ENCODE measurements at places on chromosomes 6 and 20. TPM values are rescaled to one million over a fixed set of nuclear protein-coding genes. Genes with fewer than 3 reads are reported as not detected.

Gene SIRPA
- total RNA-seq = 74.7 TPM

Gene DEFB125
- not detected for total RNA-seq

Gene SALL4
- 0.64 TPM for total RNA-seq

Gene OPRL1
- total RNA-seq = 3.2 TPM

Gene FAM83C
- total RNA-seq = not detected

Gene TBX18
- 13.4 TPM for total RNA-seq

Gene TPMT
- 40.6 TPM for total RNA-seq

Gene RAET1E
- total RNA-seq = not detected

Gene PSMB1
- total RNA-seq = 368 TPM

Gene TFAP2B
- total RNA-seq = not detected

Gene GATA5
- total RNA-seq = 0.18 TPM

Gene SPATS1
- 0.53 TPM for total RNA-seq

Gene EDN1
- total RNA-seq = not detected

Gene FOXQ1
- not detected for total RNA-seq

Gene RSPH4A
- total RNA-seq = 0.21 TPM
